ENCODE measurements at places on chromosomes 13 and 19.
A peak's percentile ranks its signal among the peaks of the same experiment; 100 is the strongest.

DNA sequence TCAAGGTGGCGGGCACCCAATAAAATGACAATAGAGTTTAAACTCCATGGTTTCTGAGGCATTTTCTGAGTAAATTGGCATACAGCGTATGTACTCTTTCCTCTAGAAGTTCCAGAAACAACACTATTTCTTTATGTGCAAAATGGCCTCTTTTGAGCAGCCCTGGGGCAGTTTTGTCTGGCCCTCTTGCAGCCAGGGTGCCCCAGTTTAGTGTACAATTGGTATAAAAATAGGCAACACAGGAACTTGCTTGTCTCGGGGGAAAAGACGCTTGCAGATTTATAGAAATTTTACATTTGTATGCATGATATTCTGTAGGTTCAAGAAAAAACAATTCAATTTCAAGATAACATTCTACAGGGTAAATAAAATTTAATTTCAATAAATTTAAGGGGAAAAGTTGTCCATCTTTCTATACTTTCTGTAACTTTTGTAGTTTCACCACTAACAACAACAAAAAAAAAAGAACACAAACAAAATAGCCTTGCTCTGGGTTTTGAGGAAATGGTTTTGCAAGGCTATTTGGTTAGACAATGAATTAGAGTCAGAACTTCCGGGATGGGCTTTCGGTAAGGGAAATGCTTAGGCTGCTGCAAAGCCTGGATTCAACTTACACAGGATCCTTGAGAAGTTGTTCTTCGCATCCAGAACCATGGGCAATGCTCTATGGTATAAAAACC, 45.3 kb downstream of the LRCH1 start:
- DNase-seq = no peak

DNA sequence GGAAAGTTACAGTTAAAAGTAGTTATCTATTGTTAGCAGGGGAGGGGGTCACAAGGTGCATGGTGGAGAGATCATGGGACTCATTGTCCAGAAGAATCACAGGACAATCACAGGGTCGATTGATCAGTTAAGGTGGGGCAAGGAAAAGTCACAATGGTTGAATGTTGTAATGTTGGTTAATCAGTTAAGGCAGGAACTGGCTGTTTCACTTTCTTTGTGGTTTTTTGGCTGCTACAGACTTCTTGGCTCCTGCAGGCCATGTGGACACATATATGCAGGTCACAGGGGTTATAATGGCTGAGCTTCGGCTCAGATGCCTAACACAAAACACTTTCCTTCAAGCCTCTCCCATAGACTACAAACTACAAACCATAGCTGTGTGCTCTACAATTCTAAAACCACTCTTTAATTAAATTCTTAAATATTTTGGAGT, 6.9 kb upstream of the ZNF431 start:
- no peak for DNase-seq

DNA sequence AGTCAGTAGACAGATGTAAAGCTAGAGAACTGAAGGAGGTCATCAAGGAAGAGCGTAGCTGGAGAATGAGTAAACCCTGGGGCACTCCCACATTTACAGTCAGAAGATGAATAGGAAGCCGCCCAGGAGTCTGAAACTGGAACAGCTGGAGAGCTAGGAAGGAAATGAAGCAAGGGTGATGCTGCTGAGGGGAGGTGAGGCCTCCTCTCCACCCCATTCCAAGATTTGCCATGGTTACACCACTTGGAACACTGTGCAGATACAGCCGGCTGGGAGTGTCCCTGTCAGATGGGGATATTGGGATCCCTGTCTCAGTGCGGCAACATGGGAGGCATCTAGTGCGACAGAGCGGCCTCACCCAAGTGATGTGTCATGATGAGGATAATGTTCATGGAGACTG, 51.8 kb upstream of the GPI start:
- DNase-seq = no peak

DNA sequence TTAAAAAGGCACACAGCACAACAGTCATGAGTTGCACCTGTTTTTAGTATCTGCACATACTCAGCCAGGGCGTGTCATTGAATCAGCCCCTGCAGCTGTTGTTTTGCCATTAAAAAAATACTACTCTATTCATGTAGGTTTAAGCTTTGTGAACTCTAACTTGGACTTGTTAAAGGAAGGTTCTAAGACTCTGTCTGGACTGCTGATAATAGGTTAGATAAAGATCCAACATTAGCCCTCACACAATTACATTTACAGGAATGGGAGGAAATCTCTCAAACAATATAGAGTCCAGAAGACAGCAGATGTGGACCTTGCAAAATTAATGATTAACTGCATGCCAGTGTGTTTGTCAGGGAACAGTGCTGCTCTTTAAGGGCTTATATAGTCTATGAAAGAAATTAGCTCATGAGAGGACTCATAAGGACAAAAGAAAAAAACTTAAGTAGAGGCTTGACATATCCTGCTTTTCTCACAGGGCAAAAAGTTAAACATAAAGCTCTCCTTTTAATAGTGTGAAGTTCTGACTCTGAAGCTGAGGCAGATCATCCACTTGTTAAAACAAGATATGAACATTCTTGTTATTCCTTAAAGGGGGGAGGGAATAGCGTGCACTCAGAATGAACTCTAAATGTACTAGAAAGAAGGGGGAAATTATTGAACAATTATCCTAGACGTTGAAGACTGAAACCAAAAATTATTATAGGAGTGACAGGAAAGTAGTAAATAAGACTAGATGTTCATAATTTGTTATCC, 243.6 kb downstream of the NDFIP2 start:
- DNase-seq = no peak

DNA sequence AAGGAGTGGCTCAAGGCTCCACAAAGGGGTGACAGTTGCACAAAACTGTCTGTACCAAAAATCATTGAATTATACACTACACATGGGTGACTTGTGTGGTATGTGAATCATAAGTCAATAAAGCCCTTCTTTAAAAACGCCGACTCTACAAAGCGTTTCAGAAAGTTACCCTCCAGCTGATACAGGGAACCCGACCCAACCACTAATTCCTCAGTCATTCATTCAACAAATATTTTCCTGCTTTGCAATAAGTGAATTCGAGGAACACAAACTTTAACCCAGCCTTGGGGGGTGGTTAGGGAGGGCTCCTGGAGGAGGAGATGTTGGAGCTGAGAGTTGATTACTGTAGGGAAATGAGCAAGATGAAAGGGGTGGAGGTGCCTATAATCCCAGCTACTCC, 32.0 kb downstream of the LTBP4 start:
- DNase-seq = peak; percentile 67
